Stimulated activated naive CD8-positive, alpha-beta T cell treated with anti-CD3 and anti-CD28 coated beads, Interleukin-15, Interleukin-2, amounts not matched to agents 100 U/mL and 50 U/mL, for 24 hours (primary cell): ENCODE measurements at places on chromosomes 7 and 10.

DNA sequence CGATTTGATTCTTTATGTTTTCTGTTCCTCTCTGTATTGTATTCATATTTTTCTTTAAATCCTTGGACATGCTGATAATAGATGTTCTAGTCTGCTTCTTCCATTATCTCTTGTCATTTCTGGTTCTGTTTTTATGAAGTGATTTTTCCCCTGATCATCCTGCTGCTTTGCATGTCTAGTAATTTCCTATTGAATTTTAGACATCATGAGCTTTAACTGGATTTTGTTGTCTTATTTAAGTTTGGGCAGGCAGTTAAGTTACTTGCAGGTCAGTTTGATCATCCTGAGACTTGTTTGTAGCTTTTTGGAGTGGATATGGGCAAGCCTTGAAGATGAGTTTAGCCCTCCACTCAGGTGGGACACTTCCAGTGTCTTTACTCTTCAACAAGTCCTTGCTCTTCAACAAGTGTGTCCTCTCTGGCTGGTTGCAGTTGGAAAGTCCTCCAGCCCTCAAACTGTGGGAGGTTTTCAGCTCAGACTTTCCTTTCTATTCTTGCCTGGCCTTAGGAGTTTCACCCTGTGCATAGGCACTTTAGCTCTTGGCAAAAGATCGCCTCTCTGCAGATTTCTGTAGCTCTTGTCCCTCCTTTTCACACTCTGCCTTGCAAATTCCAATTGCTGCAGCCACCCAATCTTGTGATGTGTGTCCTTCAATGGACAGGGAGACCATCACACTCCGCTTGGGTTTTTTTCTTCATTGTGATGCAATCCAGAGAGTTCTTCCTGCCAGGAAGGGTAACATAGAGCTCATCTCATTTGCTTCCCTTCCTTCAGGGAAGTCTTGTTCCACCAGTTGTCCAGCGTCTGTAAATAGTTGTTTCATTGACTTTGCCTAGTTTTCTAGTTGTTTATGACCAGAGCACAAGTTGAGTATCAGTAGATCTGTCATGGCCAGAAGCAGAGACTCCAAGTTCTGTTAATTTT, 197.2 kb upstream of the SH2B2 start:
- DNase-seq = no peak

GRCh38 chr10:125091891-125092290, 68.5 kb downstream of the CTBP2 start:
- DNase-seq = no peak

DNA sequence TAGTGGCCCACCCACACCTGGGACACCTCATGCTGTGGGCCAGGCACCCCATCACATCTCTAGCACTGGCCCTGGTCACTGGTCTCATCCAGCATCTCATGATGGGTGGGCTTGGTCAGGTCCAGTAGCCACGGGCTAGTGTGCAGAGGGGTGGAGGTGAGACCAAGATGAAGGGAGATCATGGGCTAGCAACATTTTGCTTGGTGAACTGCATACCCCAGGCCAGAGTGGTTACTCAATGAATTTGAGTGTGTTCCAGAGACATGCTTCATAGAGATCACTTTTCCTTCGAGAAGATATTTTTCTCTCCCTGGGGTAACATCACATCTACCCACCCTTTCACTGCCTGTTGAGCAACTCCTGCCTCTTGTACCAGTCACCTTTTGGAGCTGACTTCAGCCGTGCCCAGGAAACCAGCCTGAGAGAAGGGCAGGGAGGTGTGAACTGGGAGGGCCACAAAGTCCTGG, 44.2 kb downstream of the MINDY4 start:
- DNase-seq = no peak

DNA sequence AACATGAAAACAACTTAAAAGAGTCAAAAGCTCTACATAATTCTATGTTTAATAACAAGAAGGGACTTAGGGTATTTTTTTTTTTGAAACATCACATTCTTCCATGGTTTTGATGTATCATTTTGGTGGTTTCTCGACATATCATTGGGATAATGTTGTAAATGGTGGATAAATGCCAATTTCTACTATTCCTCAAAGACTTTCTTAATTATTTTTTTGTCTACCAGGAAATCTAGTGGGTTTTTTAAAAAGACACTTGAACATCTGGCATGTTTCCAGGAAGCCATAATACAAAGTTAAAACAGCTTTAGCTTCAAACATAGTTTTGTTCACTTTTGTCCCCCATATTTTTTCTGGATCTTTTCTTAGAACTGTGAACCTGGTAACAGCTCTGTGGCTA, 200.4 kb downstream of the DKK1 start:
- DNase-seq = no peak

DNA sequence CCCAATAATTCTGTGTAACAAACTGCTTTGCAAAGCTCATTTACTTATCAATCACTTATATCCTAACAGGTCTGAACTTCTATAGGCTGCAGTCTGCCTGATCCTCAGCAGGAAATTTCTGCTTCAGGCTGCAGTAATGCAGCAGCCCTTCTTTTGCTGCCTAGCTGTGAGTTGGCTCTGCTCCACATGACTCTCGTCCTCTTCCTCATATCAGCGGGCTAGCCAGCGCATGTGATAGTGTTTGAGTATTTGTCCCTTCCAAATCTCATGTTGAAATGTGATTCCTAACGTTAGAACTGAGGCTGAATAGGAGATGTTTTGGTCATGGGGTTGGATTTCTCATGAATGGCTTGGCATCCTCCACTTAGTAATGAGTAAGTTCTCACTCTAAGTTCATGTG, 387.8 kb downstream of the SEMA3D start:
- DNase-seq = no peak

GRCh38 chr7:1927937-1928644, 258.0 kb downstream of the ELFN1 start:
- no peak for DNase-seq

- DNase-seq = no peak
Observed at GRCh38 chr7:86282014-86282682, 361.6 kb upstream of the GRM3 start.

GRCh38 chr7:24029068-24029467, 254.9 kb upstream of the NPY start:
- no peak for DNase-seq

GRCh38 chr7:53013925-53014324, 21.5 kb upstream of the POM121L12 start:
- no peak for DNase-seq

DNA sequence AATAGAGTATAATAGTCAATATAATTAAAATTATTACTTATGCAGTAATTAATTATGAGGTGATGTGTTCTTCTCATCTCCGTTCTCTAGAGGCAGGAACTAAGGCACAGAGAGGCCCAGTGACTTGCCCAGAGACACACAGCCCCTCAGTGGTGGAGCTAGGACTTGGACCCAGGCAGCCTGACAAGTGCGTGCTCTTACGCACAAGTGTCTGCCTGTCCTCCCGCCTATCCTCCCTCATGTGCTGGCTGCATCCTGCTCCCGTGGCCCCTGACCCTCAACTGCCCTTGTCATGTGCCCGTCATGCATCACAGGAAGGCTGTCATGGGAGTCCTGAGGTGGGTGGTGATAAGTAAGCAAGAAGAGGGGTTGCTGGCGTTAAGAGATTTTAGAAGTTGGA, 14.3 kb downstream of the IL2RA start:
- peak; percentile 36 for DNase-seq

DNA sequence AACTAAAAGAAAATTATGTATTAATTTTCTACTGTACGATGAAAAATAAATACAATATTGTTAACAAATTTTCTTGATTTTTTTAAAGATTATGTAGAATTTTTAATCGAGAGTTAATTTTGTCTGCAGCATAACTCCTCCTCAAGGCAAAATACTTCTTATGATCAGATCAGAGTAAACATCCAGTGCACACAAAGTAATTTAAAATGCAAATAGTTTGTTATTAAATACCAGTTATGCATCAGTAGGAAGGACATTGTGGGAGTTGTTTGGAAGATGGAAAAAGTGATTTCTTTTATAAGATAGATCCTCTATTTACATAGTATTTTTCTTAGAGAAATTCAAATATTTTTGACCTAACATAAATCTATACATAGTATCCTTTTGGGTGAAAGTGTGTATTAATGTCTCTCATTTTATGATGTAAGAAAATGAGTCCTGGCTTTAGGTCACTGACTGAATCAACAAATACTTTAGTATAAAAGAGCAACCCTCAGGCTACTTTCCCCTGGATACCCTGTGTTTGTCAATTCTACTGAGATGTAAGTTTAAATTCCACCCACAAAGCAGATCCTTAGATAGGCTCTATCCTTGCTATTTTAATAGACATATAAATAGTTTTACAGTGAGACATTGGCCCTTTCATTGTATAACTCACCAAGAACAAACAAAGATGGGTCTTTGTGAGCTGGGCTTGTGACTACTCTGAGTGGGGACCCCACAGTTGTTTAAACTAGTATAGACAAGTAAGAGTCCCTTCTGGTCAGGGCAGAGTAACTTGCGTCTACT, 1133.7 kb downstream of the GATA3 start:
- no peak for DNase-seq

GRCh38 chr7:26337232-26337865, 45.7 kb downstream of the SNX10 start:
- DNase-seq = no peak

DNA sequence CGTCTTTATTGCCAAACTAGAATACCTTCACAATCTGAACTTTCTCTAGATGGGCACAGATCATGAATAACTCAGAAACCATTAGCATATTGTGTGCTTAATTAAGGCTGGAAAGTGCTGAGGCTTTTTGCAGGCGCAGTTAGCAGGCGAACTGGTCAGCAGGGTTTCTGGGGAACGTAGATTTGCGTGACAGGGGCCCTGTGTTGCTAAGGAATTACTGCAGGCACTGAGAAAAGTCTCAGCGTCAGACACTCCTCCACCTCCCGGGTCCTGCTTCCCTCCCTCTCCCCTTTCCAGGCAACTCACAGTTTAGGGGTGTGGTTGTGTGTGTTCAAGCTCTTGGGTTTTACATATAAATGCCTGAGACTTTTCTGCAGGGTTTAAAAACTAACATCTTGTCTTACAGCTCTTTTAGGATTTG, 2.2 kb downstream of the MAP3K8 start:
- no peak for DNase-seq

GRCh38 chr7:13091974-13092707, 404.7 kb downstream of the ARL4A start:
- DNase-seq = no peak

DNA sequence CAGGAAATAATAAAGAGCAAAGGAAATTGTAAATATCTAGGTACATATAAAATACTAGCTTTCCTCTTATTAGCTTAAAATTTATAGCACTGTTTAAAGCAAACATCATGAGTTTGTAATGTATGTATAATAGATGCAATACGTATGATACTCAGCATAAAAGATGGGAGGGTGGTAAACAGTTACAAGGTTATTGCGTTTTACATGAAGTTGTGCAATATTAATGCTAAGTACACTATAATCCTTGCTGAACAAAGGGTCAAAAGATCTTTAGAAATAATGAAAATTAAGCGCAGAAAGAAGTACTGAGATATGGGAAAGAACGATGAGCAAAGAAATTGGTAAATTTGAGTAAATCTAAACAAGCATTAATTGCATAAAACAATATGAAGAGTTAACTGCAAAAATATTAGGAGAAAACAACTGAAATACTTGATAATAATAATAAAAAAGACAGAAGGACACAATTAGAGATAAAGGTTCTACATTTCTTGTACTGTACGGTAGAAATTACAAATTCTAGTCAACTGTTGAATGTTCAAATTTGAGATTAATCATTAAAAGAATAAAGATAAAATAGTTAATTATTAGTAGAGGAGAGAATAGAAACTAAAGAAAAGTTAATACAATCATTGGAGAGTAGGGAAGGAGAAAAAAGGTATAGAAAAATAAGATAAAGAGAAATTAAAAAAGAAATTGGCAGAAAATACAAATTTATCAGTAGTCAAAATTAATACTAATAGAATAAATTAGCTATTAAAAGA, 17.9 kb downstream of the C10orf67 start:
- no peak for DNase-seq

DNA sequence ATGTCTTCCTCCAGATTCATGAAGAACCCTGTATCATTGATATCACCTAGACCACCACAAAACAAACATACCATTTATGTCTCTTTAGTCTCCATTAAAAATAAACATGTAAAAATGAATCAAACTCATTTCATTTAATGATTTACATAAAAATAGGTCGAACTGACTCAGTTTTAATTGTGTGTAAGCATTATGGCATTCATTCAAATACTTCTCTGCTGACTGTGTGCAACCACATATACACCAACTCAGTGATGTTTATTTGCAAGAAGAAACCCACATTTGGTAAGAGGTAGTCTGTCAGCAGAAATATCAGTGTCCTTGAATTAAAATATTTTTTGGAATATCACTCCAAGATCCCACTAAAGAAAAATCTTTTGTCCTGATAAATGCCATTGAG, 30.5 kb downstream of the ABCB1 start:
- DNase-seq = no peak

DNA sequence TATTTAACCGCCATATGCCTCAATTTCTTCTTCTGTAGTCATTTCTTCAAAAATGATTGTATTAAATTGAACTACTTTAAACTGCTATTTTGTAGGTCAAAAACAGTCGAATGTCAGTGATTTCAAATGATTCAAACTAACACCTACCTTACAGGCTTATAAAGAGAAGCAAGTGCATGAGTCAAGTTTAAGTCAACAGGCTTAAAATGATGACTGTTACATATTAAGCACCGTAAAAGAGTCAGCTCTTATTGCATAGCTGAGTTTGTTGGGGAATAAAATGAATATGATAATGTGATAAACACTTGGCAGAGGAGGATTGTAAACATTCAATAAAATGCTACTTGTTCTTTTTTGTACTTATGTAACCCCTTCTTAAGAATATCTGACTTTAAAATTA, 90.1 kb upstream of the ANKRD1 start:
- no peak for DNase-seq

- no peak for DNase-seq
Observed at GRCh38 chr10:95429639-95430038, 131.5 kb downstream of the SORBS1 start.

- DNase-seq = no peak
Observed at GRCh38 chr7:135337977-135338550, 104.4 kb downstream of the STRA8 start.

- DNase-seq = no peak
Observed at GRCh38 chr7:119556436-119556835, 716.5 kb upstream of the KCND2 start.

DNA sequence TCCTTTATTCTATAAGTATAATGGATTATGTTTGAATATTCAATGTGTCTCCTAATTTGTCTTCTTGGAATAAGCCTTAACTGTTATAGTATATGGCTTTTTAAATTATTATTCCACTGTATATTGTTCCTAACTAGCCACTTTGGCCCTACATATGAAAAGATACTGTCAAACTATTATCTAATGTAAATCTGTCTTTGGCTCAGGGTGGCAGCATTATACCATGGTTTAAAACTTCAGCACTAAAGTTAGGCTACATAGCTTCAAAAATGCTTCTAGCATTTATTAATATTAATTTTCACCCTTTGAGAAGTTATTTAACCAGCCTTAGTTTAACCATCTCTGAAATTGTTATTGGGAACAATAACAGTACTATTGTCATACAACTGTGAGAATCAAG, 543.1 kb upstream of the MBL2 start:
- no peak for DNase-seq

- DNase-seq = no peak
Observed at GRCh38 chr7:72222136-72222535, 190.0 kb downstream of the CALN1 start.

- no peak for DNase-seq
Observed at GRCh38 chr7:2276107-2276506, 34.1 kb downstream of the NUDT1 start.

GRCh38 chr7:4771737-4772136, 3.7 kb upstream of the AP5Z1 start:
- no peak for DNase-seq

- DNase-seq = no peak
Observed at GRCh38 chr10:103491729-103492364, 1.7 kb upstream of the NEURL1 start.
